WTC11 (cell line): ENCODE measurements at places on chromosomes 7 and 10. TPM values are rescaled to one million over a fixed set of nuclear protein-coding genes. Genes with fewer than 3 reads are reported as not detected.

The BTRC gene
- total RNA-seq = 20.6 to 22.4 TPM (median 22.2 TPM) in 3 replicates

The MRLN gene
- total RNA-seq = not detected in 3 replicates

The H2BK1 gene
- 0.87 TPM in 1 of 3 replicates, not detected in the others for total RNA-seq

The TUBB8 gene
- total RNA-seq = 2.3 to 2.6 TPM (median 2.4 TPM) in 3 replicates

- no peak for DNase-seq
Observed at GRCh38 chr7:48112401-48113165, 23.5 kb downstream of the UPP1 start.

GRCh38 chr7:54705436-54705835 lies 53.6 kb downstream of the SEC61G start:
- no peak for DNase-seq

GRCh38 chr7:128163473-128163872 lies 77.6 kb upstream of the LEP start:
- no peak for DNase-seq

DNA sequence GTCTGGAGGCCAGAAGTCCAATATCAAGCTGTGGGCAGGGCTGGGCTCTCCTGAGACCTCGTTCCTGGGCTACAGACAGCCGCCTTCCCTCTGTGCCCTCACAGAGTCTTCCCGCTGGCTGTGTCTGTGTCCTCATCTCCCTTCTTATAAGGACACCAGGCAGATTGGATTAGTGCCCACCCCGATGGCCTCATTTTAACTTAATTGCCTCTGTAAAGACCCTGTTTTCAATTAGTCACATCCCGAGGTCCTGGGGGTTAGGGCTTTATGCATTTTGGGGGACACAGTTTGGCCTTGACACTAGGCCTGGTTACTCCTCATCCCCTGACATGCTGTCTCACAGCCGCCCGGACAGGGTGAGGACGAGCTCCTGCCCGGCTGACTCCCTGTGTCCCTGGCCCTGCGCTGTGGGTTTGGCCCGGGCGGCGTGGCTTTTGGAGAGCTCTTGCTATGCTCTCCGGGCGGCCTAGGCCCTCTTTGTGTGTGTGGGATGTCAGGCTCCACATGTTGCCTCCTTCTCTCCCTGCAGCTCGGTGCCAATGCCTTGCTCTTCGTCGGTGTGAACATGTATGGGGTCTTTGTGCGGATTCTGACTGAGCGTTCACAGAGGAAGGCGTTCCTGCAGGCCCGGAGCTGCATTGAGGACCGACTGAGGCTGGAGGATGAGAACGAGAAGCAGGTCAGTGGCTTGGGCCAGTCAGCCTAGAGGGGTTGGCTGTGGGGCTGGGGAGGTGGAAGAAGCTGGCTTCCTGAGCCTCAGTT lies 18.2 kb downstream of the ADCY1 start:
- DNase-seq = no peak

DNA sequence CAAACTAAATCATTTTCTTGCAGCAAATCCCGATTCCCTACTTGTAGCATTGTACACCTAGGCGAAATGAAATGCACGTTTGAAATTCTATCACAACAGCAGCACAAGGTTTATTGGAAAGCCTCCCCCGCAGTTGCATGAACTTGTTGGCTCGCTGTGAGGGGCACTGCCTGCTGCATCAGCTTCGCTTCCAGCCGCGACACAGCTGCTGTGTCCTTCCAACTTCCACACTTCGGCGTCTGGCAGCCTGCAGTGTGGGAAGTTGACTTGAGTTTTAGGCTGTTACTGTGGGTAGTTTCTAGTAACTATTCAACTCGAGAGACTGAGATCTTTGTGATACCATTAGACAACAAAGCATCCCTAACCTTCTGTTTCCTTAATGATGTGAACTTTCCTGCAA lies 315.8 kb upstream of the TPK1 start:
- no peak for DNase-seq

- no peak for DNase-seq
Observed at GRCh38 chr7:40530292-40530691, 395.5 kb downstream of the SUGCT start.
